Stimulated activated CD4-positive, alpha-beta T cell treated with anti-CD3 and anti-CD28 coated beads, Interleukin-4, amount 100 ng/mL, for 48 hours (primary cell): ENCODE measurements at places on chromosomes 13 and 19.

DNA sequence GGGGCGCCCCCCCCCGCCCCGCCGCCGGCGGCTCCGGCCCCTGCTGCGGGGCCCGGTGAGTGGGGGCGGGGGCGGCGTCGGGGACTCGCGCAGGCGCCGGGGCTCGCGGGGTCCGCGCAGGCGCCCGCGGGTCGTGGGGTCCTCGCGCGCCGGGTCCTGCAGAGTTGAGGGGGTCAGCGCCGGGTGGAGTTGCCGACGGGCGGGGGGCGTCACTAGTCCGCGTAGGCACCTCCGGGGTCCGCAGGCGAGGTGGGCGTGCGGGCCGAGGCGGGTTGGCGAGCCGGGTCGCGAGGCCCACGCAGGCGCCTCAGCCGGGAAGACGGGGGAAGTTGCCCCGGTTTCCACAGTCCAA is 365 bp downstream of the PPP6R1 start:
- DNase-seq: peak; percentile 27

DNA sequence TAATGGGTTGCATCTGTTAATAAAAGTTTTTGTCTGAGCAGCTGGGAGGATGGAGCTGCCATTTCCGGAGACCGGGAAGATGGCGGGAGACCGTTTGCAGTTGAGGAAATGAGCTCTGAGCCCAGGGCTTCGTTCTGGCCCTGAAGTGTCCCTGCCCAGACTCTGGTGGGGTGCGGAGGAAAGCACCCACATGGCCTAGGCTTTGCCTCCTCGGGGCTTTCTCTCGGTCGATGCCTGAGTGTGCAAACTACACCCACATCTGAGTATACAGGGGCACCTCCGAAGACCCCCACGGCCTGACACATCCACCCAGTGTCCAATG is 15.6 kb upstream of the NANOS3 start:
- DNase-seq: no peak

DNA sequence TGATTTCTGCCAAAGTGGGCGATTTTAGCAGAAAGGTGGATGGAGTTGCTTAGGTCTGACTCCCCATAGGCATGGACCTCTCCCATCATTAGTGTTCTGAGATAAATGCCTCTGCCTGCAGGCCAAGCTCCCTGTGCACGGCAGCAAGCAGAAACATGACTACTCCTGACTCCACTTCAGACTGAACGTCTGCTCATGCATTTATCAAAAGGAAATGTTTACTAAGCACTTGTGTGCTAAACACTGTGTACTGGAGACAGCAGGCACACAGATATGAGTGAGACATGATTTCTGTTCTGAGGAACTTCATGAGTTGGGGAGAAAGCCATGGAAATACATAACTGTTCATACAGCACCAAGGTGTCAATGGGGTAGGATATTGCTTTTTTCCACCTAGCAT is 149.6 kb downstream of the MIPEP start:
- DNase-seq: no peak

DNA sequence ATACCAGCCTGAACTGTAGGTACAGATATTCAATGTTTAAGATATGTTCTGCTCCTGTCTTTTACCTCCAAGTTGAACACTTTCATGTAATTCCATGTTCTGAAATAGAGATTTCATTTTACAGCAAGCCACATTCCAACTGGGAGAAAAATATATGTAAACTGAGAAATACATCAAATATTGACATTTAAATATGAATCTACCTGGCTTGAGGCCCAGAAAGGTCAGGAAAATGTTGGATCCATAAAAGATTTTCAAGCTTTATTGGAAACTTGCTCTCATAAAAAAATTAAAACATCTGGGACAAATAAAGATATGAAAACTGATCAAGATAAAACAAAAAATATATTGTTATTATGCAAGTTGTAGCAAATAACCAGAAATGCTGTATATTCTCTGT is 1078.7 kb upstream of the ATXN8OS start:
- DNase-seq: no peak

DNA sequence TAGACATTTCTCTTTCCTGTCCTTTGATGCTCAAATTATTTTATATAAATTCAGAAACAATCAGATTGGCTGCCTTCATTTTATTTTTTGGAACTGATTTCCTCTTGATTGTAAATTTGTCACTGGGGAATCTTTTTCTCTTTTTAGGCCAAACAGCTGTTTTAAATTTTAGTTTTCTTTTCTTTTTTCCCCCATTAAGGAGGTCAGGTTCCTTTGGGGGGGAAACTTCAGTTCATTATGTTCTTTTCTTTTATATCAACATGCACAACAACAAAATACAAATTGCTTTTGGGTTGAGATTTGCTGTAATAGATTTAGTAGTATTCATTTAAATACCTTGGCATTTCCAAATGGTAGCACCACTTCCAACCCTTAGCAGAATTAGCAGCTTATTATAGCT is 264.8 kb upstream of the SPRY2 start:
- DNase-seq: no peak

DNA sequence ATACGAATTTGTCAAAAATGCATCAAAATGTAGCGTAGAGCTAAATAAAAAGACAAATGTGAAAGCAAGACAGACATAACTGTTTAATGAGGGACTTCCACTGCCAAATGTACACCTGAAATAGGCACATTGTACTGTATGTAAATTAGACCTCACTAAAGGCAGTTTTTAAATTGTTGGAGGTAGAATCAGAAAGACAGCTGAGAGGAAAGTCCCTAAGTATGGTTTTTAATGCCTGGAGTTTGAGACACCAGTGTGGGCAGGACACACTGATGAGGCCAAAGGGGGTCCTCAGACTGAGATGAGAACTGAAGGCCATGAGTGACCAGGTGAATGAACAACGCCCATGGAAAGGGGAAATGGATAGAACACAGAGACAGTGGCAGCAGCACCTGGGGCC is 22.9 kb downstream of the MED26 start:
- DNase-seq: no peak
